CD4-positive, alpha-beta T cell treated with Interleukin-1 beta for 1 hour (primary cell): ENCODE measurements at places on chromosomes 1 and 21.

GRCh38 chr1:117014209-117014608 is 12.6 kb downstream of the CD101 start:
- DNase-seq, result no peak

- no peak for DNase-seq
Observed at GRCh38 chr1:172344444-172344843, 76.0 kb upstream of the C1orf105 start.

DNA sequence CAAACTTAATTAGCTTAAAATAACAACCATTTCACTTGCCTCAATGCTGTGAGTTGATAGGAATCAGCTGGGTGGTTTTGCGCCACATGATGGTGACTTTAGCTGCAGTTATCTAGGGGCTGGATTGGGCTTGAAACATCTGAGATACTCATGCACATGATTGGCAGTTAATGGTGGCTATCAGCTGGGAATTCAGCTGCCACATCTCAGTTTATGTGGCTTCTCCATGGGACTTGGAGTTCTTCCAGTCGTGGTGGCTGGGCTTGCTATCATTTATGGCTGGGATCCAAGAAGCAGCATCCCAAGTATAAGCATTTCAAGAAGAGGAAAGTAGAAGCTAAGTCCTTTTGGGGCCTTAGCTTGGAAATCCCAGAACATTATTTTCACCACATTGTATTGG is 36.4 kb downstream of the PDC start:
- DNase-seq, result no peak

DNA sequence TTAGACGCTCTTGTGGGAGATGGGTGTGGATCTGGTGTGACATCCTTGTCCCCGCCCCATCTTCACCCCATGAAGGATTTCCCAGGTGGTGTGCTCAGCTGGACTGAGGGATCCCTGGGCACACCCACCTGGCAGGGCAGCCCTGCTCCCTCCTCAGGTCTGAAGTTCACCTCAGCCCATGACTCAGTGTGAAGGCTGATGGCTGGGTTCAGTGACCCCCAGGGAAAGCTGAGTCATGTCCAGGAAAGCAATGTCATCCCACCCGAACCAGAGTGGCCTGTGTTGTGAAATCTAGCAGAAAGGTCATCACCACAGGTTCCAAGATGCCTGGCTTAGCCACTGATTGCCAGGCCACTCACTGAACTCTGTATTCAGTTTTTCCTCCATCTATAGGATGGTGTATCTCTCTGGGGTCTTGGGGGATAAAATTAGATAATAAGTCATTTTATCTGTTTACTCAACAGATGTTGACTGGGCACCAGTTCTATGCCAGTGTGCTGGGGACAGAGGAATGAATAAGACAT is 97.7 kb upstream of the JUN start:
- peak; percentile 37 for DNase-seq

DNA sequence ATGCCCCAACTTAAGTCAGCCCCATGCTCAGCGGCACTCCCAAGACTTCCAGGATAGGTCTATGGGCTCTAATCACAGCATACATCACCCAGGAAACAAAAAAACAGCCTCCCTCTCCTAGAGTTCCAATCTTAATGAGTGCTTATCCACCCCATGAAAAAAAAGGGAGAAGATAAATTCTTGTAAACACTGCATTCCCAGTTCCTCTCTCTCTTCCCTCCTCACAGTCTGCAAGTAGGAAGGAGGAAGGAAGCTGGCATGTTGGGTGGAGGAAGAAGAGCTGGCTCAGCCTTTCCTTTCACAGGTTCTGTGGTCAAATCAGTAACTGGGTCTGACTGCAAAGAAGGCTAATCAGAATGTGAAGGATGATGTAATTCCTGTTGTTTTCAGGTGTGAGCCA is 69.9 kb upstream of the ZC3H11B start:
- DNase-seq, result no peak

DNA sequence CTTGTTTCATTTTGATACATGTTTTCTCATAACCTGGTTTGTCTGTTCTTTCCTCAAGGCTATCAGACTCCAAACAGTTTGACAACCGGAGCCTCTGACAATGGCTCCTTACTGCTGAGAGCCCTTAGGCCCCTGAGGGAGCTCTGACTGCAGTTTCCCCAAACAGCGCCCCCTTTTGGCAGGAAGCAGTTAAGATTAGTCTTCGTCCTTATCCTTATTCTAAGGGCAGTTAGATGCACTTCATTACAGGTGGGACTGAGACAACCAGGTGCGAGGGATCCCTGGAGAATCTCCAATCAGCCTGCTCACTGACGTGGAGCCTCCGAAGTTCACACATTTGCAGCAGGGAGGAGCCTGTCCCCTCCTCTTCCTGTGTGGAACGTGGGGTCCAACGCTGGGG is 393.1 kb downstream of the BRINP3 start:
- DNase-seq, result no peak
